ENCODE measurements at places on chromosomes 5 and 9.
A peak's percentile ranks its signal among the peaks of the same experiment; 100 is the strongest.

GRCh38 chr9:31146485-31147166 lies 1237.8 kb upstream of the ACO1 start:
- DNase-seq, result no peak

- no peak for DNase-seq
These were observed at the start of gene CRHBP for GRCh38 chr5:76952795-76953536. CRHBP (plus strand) TSS chr5:76953045; CDS start chr5:76953135, 90 bp downstream.

- DNase-seq, result no peak
These were observed 20.4 kb upstream of the IER5L start for GRCh38 chr9:129198319-129199043.

DNA sequence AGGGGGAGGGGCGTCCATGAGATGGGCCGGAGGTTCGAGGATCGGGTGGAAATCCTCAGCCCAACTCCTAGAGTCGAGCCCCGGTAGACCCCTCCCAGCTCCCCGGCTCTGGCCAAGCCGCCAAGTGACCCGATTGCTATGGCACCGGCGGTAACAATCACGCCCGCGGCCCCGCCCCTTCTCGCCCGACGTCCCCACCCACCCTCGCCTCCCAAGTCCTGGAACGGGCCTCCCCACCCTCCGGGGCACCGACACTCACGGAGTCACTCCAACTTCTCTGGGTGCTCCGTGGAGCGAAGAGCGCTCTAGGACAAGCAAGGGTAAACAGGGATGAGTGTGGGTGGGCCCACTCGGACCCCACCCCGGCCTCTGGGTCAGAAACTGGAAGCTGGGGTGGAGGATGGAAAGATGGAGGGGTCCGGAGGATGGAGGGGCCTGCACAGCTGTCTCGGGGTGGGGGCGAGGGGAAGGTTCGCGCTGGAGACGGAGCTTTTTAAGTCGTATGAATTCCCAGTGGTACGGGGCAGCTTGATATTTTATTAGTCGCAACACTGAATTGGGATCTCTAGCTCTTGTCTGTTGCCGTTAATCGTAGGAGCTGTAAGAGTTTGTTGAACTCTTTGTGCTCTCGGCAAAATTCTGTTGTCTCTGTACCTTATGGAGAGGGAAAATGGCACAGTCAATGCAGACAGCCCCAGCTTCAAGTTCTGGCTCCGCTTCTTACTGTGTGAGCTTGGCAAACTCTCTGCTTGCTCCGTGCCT lies at the start of gene SPACA9:
Gene SPACA9, plus strand, starts transcription at position 204 of the 762 bp plus-strand sequence. CDS start 5,050 bp downstream, outside the sequence.
- DNase-seq, result peak; percentile 81

DNA sequence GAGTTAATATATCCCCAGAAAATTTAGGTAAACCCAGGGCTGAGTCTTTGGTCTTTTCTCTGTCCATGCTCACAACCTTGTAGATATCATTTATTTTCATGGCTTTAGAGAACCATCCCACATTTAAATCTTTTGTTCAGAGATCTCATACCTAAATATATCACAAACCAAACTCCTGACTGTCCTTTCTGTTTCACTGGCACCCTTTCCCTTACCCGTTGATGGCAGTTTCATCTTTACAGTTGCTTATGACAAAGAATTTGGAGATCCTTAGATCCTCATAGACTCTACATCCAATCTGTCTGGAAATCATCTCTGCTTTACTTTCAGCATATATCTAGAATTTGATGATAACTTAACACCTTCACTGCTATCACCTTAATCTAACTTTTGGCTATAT lies 19.2 kb downstream of the RNF180 start:
- no peak for DNase-seq

DNA sequence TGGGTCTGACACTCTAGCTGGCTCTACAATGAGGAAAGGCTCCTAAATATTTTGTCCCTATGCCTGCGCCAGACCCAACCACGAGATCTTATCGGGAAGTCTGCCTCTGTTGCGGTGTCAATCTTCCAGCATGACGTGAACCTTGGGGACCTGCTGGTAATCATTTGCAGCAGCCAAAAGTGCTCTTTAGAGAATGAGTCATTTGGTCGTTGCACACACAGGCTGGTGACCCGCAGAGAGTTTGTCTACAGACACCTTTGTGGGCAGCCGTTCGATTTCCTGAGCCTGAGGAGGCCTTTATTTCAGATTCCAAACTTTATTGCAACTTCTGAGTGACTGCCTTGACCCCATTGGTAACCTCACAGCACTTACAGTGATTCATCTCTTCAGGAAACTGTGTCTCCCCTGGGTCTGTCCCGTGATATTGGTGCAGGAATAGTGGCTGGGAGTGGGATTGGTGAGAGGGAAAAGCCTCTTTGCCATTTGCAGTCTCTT lies 326.1 kb downstream of the NSG2 start:
- no peak for DNase-seq

- DNase-seq, result no peak
These were observed 8.9 kb upstream of the SH3TC2 start for GRCh38 chr5:149071756-149072155.

GRCh38 chr9:134975253-134975652 lies 57.5 kb upstream of the FCN1 start:
- no peak for DNase-seq

GRCh38 chr9:129258823-129259301 lies 80.8 kb upstream of the IER5L start:
- DNase-seq, result peak; percentile 75

GRCh38 chr5:138981131-138981530 lies 106.0 kb upstream of the LRRTM2 start:
- DNase-seq, result no peak

DNA sequence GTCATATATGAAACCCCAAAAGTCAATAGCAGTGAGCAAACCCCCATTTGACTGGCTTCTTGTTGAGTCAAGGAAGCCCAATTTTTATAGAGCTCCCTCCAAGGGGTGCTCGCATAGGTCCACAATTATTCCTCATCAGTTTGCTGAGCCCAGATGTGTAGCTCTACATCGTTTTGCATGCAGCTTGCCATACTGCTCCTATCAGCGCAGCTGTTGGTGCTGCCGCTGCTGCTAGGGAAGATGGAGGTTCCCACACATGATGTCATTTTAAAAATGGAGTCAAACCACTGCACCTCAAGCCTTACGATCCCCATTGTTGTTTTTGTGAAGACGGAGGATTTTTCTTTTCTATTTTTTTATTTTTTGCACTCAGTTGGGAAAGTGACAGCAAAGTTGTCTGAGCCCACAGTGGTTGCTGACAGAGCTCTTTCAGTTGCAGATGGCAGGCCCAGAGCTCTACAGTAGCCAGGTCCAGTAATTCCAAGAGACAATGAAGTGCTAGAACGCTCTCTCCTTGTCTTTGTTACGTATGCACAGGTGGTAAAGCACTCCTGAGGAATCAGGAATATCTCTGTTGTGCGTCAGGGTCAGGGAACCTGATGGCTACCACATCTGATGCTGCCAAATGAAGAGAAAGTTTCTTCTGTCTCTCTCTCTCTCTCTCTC lies 23.2 kb upstream of the C5orf63 start:
- no peak for DNase-seq

DNA sequence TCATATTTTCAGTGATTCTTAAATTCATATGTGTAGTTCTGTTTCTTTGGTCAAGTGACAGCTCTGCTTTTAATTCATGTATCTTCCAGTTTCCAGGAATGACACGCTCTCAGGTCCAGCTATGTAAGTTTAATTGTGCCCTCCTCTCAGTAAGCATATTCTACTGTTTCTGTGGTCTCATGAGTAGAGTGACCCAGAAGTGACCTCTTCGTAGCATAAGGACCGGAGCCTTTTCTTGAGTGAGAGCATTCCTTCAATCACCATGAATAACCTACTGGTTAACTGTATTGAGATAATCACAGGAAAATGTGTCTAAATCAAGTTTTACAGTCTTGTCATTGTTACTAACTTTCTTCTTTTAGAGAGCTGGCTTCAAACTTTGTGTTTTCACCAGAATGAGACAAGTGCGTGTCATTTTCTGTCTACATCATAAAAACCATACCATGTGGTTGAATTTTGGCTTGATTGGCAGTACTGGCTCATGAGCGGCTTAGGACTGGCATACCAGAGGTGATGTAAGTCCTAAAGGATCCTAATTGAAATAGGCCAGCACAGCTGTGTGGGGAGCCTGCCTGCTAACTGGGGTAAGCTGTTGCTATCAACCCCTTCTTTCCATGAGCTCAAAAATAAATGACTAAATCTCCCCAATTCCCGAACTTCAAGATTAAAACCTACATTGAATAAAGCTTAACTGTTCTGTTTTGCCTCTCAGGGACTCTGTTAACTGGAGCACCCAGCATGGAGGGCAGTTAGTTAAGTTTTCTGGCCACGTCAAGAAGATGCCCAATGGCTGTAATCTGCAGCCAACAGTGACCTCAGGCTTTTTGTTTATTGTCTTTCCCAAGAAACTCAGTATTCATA lies 4.8 kb downstream of the ADAMTSL1 start:
- DNase-seq, result no peak

DNA sequence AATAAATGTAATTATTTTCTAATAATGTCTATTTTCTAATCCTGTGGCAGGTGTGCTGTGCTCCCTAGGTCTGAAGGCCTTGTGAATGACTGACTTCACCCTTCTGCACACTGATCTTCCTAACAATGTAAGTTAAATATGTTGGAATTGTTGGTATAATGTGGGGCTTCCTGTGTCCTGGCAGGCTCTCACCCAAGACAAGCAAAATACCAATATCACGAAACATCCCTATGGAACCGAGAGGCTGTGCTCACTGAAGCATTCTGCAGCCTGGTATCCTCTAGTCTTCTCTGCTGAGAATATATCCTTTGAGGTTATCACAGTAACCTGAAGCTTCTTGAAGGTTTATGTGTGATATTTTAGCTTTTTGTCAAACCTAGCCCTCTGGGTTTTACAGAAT lies 159.4 kb downstream of the GABRB2 start:
- DNase-seq, result no peak

GRCh38 chr9:103999375-104000062 lies 94.6 kb upstream of the SMC2 start:
- DNase-seq, result no peak

DNA sequence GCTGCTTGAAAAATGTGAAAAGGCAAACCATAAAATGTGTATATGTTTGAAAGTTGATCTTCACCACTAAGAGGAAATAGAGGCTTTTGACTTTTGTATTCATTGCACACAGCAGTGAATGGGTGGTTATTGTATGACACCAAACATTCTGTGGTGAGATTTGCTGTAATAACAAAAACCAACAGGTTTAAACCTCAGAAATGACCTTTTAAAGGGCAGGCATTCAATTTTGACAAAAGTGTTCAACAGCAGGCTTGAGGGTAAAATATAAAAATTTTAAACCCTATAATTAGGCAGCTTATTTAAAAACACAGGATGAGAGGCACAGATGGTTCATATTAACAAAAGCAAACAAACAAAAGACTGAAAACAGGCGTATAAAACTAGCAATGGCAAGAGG lies 128.1 kb upstream of the NUDT12 start:
- no peak for DNase-seq

- no peak for DNase-seq
These were observed 133.4 kb downstream of the SEMA6A start for GRCh38 chr5:116441223-116441622.

GRCh38 chr5:179149278-179149677 lies 89.1 kb downstream of the ZNF354C start:
- DNase-seq, result no peak

DNA sequence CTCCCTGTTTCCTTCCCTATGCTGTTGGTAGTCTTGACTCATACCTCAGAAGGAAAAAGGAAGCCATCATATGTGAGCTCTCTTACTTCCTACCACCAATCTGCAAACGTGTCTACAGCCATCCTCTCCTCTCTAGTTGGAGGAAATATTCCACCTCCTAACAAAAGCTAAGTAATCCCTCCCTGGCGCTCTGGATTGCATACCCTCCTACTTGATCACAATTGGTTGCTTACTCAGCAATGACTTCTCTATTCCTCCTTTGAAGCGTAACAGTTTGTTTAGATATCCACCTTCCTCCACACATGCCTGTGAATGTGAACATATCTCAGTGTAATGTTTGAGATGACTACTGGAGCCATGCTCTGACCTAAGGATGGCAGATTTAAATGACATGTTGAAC lies 18.2 kb downstream of the RUSC2 start:
- DNase-seq, result no peak

DNA sequence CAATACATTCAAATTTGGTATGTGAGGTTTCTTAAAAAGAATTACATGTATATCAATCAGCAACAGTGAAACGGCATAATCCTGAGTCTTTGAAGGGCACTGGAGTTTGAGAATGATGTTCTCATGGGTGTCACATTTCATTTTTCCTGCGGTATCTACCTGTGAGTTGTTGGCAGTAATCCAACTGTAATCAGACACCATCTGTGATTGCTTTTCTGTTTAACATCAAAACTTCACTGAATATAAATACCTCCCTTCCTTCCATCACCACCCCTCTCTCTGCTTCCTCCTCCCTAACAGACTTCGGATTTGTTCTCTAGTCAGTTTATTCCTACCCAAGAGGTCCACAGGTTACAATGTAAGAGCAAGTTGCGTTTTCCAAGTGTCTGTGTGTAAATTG lies 275.2 kb upstream of the PCSK5 start:
- DNase-seq, result peak; percentile 26

DNA sequence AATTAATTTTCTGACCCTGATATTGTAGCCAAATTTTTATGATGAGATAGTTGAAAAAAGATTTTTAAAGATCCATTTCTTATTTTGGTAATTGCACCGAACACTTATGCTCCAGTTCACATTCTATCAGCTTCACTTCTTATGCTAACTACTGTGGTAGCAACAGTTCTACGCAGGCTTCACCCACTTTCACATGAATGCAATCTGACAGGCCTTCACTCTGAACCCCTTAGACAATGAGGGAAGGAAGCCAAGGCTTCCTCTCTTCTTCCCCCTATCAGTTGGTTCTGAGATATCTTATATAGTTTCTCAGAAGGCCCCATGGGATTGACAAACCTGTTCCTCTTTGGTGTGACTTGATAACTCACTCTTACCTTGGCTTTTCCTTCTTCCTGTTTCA lies 185.8 kb downstream of the CETN3 start:
- DNase-seq, result no peak

GRCh38 chr9:120946259-120946658 lies 19.7 kb upstream of the TRAF1 start:
- DNase-seq, result peak; percentile 42

- DNase-seq, result peak; percentile 73
These were observed 68.9 kb downstream of the COL27A1 start for GRCh38 chr9:114224247-114224610.

GRCh38 chr9:125574126-125574877 lies 132.7 kb downstream of the MAPKAP1 start:
- no peak for DNase-seq

- no peak for DNase-seq
These were observed 38.6 kb upstream of the GGTA1 start for GRCh38 chr9:121538221-121538620.
